ENCODE measurements at places on chromosomes 12 and 14.

GRCh38 chr14:79724934-79725717 is 486.2 kb downstream of the DIO2 start:
- peak; percentile 26 for DNase-seq

DNA sequence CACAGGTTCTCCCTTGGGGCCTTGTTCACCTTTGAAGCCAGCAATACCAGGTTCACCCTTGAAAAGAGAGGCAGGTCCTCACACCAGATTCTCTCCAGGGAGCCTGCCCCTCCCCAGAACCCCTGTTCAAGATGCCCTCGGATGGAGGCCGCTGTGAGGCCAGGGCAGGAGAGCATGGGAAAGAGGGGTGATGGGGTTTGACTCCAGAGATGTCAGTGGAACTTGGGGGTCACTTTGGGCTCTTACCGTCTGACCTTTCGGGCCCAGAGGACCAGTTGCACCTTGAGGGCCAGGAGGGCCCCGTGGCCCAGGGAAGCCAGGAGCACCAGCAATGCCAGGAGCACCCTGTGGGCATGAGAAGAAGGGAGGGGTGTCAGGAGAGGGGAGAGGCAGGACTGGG is 17.4 kb downstream of the COL2A1 start:
- no peak for DNase-seq

DNA sequence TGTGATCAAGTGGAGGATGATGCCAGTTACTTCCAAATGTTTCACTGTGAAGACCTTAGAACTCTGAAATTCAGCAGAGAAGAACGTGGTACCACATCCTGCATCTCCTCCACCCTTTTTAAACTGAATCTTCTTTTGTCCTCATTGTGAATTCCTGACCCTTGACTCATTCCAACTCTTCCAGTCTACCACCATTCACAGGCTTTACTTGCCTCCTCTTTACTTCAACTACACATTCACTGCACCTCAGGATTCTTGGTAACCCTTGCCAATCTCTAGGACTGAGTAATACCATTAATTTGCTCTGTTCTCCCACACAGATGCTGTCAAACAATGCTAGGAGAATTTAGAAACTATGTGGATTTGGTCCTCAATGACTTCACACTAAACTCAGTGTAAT is 37.3 kb downstream of the PPP1R12A start:
- no peak for DNase-seq

GRCh38 chr12:2149091-2149490 is 96.3 kb downstream of the CACNA1C start:
- DNase-seq, result peak; percentile 45

- no peak for DNase-seq
Observed at GRCh38 chr14:31954991-31955390, 122.1 kb upstream of the ARHGAP5 start.

DNA sequence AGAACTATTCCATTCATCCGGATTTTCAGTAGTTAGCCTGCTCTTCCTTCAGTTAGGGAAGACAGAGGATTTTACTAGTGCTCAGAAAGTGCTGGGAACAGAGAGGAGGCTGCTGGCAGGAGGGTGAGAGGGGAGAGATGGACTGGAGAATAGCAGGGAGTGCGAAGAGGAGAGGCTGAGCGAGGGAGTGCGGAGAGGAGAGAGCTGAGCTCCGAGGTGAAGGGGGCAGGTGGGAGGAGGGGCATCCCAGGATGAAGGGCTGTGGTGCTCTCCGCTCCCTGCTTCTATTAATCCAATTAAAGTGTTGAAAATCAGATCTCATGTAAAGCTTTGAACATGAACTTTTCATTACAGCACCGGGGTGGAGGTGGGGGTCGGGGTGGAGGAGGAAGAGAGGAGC is 20.4 kb upstream of the SMOC1 start:
- DNase-seq, result no peak

- peak; percentile 87 for DNase-seq
Observed at GRCh38 chr12:51752234-51752889, 96.2 kb downstream of the FIGNL2 start.

- DNase-seq, result no peak
Observed at GRCh38 chr12:75452675-75453330, 27.8 kb upstream of the GLIPR1 start.

- no peak for DNase-seq
Observed at GRCh38 chr12:98149270-98149669, 366.1 kb upstream of the TMPO start.

DNA sequence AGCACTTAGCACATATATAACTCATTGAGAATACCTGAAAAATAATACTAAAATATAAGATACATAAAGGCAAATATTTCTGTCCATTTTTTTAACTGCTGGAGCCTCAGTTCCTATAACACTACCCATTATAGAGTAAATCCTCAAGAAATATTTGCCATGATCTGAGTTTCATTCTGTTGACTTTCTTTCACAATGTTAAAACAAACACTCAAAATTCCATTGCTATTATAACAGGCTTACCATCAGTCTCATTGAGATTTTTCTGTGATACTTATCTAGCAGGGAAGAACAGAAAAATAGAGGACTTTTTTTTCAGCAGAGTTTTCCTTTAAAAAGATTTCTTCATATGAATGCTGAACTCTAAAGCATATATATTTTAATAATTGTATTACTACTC is 24.5 kb downstream of the LMO3 start:
- no peak for DNase-seq

Measured in lung (tissue), 17 donors.